RWPE2 (cell line): ENCODE measurements at places on chromosomes 6 and 20.

DNA sequence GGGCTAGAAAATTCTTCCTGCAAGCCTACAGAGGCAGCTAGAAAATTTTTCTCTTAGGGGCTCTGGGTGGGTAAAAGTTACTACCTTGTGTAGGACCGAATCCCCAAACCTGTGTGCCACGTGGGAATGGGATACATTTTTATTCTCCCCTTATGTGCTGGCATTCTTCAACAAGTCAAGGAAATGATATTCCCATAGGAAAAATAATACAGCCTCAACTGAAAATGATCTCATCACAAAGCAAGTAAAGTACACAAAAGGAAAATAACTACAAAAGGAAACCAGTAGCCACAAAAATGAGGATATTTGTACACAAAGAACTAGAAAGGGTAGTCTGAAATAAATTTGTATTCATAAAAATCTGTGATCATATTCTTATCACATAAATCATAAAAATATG, 298.1 kb downstream of the LAMA2 start:
- no peak overlapping the region for H3K27ac ChIP-seq
- H3K4me1 ChIP-seq: peaks cover 13% of the 10 kb centered on the region

DNA sequence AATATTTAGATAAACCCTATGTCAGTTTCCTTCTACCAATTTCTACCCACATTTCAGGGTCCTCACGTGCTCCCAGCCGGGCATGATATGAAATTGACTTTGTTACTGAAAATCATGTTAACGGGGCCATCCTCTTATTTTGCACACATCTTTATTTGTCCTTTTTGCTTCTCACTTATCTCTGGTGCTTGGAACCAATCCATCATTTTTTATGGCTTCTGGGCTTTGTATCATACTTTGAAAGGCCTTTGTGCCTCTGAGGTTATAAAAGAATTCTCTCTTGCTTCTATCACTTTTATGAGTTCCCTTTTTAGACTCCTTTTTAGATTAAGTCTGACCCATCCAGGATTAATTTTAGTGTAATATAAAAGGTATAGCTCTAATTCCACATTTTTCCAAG, 117.1 kb upstream of the PRND start:
- no peak for DNase-seq
- no peaks in the 10 kb centered on the region for H3K27me3 ChIP-seq
- H3K4me3 ChIP-seq: no peak overlapping the region
- H3K4me1 ChIP-seq: peaks cover 30% of the 10 kb centered on the region

DNA sequence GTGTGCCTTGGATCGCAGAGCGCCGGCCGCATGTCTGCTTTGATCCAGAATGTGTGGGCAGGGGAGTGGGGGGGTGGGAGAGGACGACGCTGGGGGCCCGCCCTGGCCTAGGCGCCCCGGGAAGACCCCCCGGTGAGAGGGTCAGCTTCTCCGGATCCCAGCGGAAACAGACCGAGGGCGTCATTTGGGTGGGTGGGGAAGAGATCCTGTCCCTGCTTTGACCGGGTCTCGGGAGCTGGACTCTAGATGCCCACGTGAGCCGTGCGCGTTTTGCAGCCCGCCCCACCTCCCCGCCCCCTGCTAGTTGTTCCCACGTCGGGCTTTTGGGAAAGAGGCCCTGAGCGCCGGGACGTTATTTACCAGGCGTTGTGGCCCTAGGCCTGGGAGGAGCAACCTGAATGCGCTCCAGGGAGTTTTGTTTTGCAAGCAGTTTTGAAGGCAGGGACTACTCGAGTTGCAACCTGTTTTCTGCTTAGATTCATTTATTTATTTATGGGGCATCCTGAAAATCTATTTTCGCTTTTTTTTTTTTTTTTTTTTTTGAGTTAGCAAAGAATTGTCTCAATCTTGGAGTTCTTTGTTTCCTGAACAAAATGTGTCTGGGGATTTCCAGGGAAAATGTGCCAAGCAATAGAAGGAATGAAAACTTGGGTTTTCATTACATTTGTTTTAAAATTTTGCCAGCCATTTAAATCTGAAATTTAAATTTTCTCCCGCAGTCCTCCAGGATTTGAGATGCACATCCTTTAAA, 1.6 kb downstream of the DSP start:
- peak overlapping the region; percentile 73 for H3K4me3 ChIP-seq
- peak overlapping the region; percentile 92 for H3K27ac ChIP-seq
- H3K4me1 ChIP-seq: peaks cover 38% of the 10 kb centered on the region
- peaks cover 49% of the 10 kb centered on the region for H3K36me3 ChIP-seq
- no peaks in the 10 kb centered on the region for H3K27me3 ChIP-seq

GRCh38 chr6:161480421-161481155, 206.7 kb upstream of the AGPAT4 start:
- H3K36me3 ChIP-seq: no peaks in the 10 kb centered on the region
- peaks cover 2% of the 10 kb centered on the region for H3K4me1 ChIP-seq
- DNase-seq: no peak
- H3K27me3 ChIP-seq: no peaks in the 10 kb centered on the region

DNA sequence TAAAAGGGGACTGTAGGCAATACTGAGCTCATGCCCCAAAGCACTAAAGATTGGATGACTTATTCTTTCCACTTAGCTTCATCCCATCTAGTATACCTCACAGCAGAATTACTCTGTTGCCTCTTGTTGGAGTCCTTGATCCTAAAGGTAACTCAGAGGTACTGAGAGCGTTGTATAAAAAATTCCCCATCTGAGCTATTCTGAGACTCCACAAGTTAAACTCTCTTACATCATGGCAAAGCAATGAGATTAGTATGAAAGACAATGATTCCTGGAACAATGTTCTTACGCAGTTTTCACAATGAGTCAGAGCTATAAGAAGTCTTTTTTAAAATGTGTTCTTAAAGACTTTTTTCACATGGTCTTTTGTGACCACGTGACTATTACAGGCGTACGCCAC, 370.1 kb downstream of the ADGRB3 start:
- H3K4me3 ChIP-seq: no peak overlapping the region
- no peak overlapping the region for H3K27ac ChIP-seq
- no peaks in the 10 kb centered on the region for H3K4me1 ChIP-seq
- H3K36me3 ChIP-seq: no peaks in the 10 kb centered on the region

DNA sequence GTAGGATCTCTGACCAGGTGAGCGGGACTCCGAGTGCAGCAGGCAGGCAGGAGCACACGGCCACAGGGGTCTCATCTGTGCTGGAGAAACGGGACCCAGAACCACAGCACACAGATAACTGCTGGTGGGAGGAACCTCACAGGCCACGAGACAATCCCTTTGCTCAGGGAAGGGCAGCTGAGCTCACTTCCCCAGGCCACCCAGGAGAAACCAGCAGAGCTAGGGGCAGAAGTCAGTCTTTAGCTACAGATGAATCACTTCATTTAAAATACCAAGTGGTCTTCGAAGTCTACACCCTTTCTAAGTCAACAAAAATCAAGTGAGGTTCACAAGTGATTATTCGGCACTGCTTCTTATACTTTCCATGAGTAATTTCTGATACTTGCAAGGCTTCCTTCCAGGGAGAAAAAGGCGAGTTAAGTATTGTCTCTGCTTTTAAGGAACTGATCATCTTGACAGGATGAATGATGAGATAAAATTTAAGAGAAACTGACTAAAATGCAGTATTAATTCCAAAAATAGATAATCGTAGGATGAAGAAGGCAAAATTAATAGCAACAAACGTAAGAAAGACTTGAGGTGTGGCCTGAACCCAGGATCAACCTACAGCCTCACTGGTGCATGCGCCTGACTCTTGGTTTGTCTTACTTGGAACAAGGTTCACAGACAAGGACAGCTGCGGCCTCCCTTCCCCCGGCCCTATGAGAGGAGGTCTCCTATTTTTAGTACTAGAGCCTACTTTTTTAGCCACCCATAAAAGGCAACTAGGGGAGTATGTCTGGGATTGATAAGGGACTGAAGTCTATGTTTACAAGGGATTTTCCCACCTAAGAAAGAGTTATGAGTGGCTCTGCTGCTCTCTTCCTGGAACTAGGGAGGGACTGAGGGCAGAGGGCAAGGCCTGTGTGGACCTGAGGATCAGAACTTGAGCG, 233.6 kb downstream of the TTLL2 start:
- no peaks in the 10 kb centered on the region for H3K4me1 ChIP-seq
- H3K36me3 ChIP-seq: no peaks in the 10 kb centered on the region
- DNase-seq: no peak
- no peaks in the 10 kb centered on the region for H3K27me3 ChIP-seq

DNA sequence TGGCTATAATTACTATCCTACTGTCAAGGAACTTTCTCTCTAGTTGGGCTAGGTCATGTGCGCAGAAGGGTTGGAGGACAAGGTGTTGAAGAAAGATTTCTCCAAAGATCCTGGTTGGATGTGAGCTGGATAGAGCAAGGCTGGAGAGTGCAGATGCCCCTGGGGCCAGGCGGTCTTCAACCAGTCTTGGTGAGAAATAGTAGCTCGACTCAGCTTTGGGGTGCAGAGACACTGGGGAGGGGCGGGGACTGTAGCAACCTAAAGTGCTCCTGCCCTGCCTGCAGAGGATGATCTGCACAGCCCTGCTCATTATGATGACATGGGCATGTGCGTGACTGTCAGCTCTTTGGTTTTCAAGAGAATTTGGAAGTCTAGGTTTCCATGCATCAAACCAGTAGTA, 35.9 kb downstream of the PHACTR3 start:
- DNase-seq: no peak
- H3K36me3 ChIP-seq: no peaks in the 10 kb centered on the region
- peaks cover 81% of the 10 kb centered on the region for H3K27me3 ChIP-seq
- H3K27ac ChIP-seq: no peak overlapping the region
- no peaks in the 10 kb centered on the region for H3K4me1 ChIP-seq
- H3K4me3 ChIP-seq: no peak overlapping the region
